Activated naive CD8-positive, alpha-beta T cell treated with anti-CD3 and anti-CD28 coated beads, Interleukin-2, amount 50 U/mL, for 16 hours (primary cell): ENCODE measurements at places on chromosomes 1 and 21.

DNA sequence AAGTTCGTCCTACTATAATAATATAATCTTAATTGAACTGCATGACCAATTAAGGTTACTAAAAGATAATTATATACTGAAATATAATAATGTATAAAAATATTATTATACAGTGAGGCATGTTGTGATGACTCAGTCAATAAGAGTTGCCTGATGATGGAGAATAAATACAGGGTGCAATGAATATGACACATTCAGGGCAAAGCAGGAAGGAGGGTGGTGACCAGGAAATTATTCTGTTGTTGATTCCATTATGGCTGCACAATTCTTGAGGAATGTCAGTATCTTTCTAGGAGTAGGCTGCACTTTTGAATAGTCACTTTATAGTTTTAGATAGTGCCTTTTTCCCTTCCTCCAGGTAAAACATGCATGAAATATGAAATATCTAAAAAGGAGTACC, 46.4 kb upstream of the RGS21 start:
- DNase-seq: no peak

- DNase-seq: no peak
Observed at GRCh38 chr1:89022167-89022959, at the start of gene GBP3. Gene GBP3, minus strand, starts transcription at chr1:89022866. Its CDS starts 2,145 bp downstream, at chr1:89020721.

DNA sequence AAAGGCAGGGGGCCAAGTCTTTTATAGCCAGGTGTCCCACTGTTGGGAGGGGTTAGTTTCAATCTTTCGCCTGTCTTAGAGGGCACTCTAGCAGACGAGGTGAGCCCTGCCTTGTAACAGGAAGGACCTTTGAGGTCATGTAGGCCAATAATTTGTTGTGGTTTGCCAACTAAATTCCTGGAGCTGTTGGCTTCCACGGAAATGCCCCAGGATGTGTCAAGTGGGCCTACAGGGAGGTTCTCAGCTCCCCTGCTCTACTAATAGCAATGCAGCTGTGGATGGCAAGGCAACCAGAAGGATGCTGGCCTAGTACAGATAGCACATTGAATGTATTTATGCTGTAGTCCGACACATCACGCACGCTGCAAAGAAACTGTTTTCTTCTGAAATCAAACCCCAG, 22.3 kb upstream of the CASQ2 start:
- no peak for DNase-seq

GRCh38 chr21:43369596-43370090, 57.3 kb downstream of the SIK1 start:
- DNase-seq: no peak

GRCh38 chr1:5658340-5659316, 333.6 kb downstream of the NPHP4 start:
- DNase-seq: no peak
